ENCODE measurements at places on chromosomes 6 and 20.

DNA sequence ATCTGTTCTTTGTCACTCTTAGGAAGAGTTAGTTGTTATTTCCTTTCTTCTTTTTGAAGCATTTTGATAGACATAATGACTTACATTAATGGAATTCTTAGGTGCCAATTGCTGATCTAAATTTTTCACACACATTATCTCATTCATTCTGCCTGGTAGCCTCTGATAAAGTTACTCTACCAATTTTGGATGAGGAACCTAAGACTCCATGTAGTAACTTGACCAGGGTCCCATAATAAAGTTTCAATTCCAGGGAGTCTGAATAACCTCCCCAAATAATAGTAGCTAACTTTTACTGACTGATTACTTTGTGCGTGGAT is 73.2 kb upstream of the CITED2 start:
- no peak for DNase-seq

DNA sequence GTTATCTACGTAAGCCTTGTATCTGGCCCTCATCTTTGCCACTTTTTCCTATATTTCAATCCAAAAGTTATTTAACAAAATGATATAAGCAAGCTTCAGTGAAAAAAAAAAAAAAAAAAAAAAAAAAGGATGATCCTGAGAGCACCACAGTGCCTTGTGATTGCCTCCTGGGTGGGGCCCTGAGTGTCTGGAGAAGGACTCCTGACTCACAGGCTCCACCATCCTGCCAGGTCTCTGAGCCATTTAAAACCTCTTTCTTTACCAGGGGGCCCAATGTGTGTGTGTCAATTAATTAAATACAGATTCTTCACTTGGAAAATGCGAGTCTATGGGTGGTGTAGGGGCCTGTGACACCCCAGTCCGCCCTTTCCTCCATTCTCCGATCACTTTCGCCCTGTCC is 105.2 kb downstream of the SMOC2 start:
- no peak for DNase-seq

DNA sequence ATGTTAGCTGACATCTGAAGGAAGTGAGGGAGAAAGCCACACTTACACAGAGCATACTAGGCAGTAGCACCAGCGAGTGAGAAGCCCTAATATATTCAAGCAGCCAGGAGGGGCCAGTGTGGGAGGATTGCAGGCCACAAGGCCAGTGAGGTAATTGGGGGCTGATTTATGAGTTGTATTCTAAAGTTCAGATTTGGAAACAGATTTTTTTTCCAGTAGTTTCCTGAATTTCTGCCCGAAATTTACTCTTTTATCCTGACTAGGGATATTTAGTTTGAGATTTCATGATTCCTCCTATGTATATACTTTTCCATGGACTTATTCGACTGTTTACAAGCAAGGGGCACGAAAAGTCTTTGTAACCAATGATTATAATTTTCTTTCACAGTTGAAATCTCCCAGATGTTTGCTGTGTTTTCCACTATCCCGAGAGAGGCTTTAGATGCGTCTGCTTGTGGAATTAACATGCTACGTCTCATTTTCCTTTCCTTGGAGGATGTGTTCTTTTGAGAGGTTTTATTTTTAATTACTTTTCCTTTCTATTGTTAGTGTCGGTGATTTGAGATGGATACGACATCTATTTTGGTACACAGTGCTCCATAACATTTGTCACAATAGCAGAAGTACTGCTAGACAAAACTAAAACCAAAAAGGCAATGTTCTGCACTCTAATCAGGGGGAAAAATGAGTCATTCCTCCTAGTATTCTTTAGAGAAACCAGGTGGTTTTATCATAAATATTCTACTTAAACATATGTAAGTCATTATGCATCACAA is 356.3 kb upstream of the HSF2 start:
- DNase-seq = no peak

DNA sequence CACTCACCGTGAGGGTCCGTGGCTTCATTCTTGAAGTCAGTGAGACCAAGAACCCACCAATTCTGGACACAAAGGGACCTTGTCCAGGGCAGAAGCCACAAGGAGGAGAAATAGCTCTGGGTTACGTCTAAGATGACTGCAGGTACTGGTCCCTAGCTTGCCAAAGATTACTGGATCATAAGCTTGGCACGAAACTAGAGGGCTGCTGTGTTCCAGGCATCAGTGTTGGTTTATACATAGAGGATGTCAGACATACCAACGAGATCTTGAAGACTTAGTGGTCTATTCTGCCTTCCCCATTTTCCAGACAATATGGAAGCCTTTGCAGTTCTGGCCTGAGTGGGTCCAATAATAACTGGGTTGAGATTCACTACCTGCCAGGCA is 175.7 kb downstream of the TBX18 start:
- DNase-seq = no peak

DNA sequence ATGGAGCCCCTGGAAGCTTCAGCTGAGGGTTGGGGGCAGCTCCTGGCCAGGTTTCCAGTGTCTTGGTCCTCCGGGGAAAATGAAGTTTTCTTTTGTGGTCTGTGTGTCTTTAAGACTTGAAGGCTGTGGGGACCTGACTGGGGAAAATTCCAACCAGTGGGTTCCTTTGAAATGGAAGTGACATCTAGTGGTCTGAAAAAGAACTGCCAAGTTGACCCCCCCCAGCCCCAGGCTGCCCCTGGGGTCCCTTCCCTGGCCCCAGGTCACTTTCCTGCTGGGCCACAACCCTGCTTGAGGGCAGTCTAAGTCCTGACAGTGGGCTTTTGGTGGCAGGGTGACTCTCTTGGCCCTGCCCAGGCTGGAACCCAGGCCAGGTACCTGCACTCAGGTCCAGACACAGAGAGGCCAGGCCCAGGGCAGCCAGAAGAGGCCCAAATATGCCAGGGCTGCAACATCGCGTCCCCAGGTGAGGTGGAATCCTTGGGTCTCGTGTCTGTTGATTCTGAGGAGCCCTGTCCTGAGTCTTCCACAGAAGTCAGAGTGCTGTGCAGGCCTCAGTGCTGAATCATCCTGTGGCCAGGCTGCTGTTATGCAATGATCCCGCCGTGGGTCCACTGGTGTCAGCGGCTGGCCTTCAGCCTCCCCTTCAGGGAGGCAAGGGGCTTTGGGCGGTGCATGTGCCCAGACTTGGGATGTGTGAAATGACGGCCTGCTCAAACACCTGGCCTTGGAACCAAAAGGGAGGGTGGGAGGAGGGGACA is 68.4 kb downstream of the VEGFA start:
- no peak for DNase-seq

DNA sequence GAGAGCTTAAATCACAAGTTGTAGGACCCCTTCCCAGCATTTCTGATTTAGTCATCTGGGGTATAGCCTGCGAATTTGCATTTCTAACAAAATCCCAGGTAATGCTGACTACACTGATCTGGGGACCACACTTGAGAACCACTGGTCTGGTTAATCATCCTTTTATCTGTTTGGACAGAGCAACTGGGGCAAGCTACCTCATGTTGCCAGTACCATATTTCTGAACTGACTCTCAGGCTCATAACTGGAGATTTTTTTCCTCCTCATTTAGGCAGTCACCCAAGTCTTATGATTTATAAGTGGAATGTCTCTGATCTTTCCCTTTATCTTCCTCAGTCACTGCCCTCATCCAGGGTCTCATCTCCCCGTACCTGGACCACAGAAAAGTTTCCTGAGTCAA is 12.0 kb upstream of the GTF3C6 start:
- DNase-seq = no peak

GRCh38 chr6:81362246-81362645 is 390.2 kb downstream of the TENT5A start:
- DNase-seq = no peak

- no peak for DNase-seq
These were observed 72.4 kb upstream of the GTSF1L start for GRCh38 chr20:43799150-43799711.

- no peak for DNase-seq
These were observed 15.2 kb upstream of the ATXN1 start for GRCh38 chr6:16776394-16777017.

GRCh38 chr6:139860203-139860602 is 485.8 kb upstream of the CITED2 start:
- no peak for DNase-seq

GRCh38 chr6:1383729-1384548 is 5.4 kb upstream of the FOXF2 start:
- no peak for DNase-seq

- no peak for DNase-seq
These were observed 74.1 kb downstream of the SULF2 start for GRCh38 chr20:47711046-47711752.

- no peak for DNase-seq
These were observed 304.7 kb upstream of the FOXQ1 start for GRCh38 chr6:1007159-1007558.

DNA sequence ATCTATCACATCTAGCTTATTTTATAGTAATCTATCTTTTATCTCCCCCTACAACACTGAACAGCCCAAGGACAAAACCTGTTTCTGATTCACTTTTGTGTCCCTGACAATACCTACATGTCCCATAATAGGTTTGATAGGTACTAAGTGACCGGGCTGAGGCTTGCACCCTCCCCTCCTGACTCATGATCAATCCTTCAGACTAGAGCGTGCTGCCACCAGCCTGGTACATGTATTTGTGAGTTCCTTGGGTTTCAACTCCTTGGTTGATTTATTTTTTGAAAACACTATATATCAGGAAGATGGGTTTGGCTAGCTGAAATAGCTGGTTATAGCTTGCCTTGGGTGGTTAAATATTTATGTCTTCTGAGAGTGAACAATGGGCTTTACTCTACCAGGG is 41.6 kb upstream of the RAB23 start:
- DNase-seq = no peak

DNA sequence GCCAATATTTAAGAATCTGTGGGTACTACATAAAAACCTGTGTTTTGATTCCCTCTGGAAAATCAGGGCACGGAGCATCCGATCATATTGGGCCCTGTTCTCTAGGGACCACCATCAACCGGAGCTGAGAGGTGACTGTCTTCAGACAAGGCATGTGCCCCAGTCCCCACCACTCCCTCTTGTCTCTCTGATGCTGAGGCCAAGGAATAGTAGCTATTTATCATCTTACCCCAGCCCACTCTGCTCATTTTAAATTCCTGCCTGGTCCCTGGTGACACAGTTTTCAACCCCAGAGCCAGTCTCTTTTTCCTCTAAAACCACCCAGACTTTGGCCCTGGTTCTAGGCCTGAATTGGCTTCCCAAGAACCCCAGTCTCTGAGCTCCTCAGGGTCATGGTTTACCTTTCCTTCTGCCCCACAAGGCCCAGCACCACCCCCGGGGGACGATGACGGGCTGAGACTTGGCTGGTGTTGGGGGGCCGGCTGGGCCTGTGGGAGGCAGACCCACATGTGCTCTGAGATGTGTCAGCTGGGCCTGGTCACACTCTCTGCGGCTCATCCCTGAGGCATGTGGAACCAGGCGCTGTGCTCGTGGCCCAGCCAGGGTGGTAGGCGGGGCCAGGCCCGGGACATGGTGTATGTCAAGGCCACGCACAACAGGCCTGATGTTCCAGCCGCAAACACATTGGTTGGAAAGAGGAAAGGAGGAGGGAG is 114.4 kb downstream of the CEBPB start:
- no peak for DNase-seq

Data from activated CD8-positive, alpha-beta memory T cell treated with anti-CD3 and anti-CD28 coated beads for 48 hours (primary cell).